ENCODE measurements at places on chromosomes 6 and 20.

- no peak for DNase-seq
Measured at GRCh38 chr20:38228436-38228835, 32.1 kb downstream of the KIAA1755 start.

DNA sequence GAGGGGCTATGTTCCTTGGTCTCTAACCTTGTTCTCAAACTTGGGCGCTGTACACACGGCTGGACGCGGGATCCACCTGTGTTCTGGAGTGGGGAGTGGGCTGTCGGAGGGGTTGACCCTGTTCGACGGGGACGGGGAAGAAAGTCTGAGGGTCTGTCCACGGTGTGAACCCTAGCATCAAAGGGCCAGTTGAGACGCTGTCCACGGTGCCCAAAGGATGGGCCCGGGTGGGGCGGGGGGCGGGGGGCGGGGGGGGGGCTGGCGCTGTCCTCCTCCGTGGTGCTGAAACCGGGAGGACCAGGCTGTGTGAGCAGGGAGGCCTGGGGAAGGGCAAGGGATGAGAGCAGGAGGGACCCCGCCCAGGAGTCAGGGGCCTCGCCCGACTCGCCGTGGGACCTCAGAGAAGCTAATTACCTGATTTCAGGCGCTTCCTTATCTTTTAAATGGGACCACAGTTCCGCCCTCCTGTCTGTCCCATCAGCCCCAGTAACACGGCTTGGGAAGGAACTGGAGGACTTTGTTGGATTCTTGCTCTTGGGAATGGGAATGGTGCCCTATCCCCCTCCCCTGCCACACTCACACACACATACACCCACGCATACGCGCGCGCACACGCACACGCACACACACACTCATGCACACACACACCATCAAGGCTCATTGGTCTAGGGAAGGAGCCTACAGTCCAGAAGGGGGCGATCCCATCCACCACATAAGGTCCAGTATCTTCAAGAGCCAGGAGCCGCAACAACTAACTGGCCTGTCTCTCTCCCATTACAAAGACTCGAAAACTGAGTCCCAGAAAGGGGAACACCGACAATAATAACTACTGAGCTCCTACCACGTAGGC, 1.0 kb upstream of the VSTM2L start:
- no peak for DNase-seq

DNA sequence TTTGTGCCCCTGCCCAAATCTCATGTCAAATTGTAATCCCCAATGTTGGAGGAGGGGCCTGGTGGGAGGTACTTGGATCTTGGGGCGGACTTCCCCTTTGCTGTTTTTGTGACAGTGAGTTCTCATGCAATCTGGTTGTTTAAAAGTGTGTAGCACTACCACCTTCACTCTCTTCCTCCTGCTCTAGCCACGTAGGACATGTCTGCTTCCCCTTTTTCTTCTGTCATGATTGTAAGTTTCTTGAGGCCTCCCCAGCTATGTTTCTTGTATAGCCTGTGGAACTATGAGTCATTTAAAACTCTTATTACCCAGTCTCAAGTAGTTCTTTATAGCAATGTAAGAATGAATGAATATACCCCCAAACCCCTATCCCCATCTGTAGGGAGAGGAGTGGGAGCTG, 1013.7 kb upstream of the MAP3K7 start:
- no peak for DNase-seq

GRCh38 chr6:24876499-24877465, 59.0 kb downstream of the RIPOR2 start:
- no peak for DNase-seq

DNA sequence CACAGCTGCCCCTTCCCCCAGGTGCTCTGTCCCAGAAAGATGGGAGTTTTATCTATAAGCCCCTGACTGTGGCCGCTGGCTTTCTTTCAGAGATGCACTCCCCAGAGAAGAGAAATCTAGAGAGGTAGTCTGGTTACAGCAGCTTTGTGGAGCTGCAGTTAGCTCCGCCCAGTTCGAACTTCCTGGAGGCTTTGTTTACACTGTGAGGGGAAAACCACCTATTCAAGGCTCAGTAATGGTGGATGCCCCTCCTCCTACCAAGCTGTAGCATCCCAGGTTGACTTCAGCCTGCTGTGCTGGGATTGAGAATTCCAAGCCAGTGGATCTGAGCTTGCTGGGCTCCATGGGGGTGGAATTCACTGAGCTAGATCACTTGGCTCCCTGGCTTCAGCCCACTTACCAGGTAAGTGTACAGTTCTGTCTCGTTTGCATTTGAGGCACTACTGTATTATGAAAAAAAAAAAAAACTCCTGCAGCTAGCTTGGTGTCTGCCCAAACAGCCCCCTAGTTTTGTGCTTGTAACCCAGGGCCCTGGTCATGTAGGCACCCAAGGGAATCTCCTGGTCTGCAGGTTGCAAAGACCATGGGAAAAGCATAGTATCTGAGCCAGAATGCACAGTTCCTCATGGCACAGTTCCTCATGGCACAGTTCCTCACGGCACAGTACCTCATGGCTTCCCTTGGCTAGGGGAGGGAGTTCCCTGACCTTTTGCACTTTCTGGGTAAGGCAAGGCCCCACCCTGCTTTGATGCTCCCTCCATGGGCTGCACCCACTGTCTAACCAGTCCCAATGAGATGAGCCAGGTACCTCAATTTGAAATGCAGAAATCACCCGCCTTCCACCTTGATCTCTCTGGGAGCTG, 275.0 kb downstream of the CENPW start:
- DNase-seq, result no peak

DNA sequence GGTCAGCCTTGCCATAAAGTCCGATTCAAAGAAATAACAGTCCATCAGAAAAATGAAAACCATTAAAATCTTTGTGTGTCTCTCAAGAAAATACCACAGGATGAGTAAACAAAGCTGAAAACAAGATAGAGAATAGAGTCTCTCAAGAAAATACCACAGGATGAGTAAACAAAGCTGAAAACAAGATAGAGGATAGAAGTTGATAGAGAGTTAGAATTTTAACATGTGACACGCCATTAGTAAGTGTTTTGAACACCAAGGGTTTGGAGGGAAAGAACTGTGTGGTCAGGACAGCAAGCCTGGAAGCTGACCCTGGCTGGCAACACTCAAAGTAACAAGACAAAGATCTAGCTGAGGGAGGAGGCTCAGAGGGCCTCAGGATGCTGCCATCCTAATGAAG, 43.9 kb upstream of the PRND start:
- no peak for DNase-seq

Measured in sciatic nerve (tissue), 2 donors.